ENCODE measurements at places on chromosomes 13 and 19.

DNA sequence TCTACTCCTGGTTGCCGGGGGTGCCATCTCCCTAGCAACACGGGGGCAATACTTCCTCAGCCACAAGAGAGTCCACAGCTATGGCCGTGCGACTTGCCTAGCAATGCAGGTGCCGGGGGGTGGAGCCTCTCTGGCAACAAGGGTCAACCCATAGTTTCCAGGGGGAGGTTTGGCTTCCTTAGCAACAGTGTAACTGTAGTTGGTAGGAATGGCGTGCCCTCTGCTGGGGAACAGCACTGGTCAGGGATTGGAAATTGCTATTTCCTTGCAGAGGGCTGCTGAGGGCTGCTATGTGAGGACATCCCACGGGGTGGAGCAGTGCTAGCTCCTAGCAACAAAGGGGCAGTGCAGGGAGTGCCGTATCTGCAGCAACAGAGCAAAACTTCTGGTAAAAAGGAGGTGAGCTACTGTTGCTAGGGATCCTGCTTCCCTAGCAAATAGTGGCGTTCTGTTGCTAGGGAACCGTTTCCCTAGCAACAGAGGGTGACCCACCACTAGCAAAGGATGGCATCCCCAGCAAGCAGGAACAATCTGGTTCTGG is 7.0 kb upstream of the TMC4 start:
- H3K4me1 ChIP-seq: no peaks in the 10 kb centered on the region
- H3K4me3 ChIP-seq: no peak overlapping the region
- peak overlapping the region; percentile 4 for H3K27ac ChIP-seq
- no peaks in the 10 kb centered on the region for H3K27me3 ChIP-seq

DNA sequence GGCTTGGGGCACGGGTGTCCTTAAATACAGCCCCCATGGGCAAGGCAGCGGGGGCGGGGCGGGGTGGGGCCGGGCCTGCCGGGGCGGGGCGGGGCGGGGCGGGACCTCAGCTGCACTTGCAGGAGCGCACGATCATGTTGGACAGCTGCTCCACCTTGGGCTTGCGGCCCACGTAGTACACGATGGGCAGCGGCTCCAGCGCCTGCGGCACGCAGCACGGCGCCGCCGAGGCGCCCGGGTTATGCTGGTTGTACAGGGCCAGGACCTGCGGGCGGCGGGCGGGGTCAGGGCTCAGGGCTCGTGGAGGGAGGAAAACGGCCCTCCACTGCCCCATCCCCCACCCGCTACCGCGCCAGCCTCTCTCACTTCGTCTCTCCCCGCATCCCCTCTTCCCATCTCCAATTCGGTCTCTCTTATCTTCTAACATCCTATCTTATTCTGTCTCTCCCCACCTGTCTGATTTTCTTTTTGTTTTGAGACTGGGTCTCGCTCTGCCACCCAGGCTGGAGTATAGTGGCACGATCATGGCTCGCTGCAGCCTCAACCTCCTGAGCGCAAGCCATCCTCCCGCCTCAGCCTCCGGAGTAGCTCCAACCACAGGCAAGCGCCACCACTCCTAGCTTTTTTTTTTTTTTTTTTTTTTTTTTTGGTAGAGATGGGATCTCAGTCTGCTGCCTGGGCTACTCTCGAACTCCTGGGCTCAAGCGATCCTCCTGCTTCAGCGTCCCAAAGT is 21.1 kb downstream of the CCDC97 start:
- no peaks in the 10 kb centered on the region for H3K27me3 ChIP-seq
- no peak for DNase-seq
- H3K4me1 ChIP-seq: peaks cover 6% of the 10 kb centered on the region
- H3K27ac ChIP-seq: no peak overlapping the region
- no peaks in the 10 kb centered on the region for H3K36me3 ChIP-seq

DNA sequence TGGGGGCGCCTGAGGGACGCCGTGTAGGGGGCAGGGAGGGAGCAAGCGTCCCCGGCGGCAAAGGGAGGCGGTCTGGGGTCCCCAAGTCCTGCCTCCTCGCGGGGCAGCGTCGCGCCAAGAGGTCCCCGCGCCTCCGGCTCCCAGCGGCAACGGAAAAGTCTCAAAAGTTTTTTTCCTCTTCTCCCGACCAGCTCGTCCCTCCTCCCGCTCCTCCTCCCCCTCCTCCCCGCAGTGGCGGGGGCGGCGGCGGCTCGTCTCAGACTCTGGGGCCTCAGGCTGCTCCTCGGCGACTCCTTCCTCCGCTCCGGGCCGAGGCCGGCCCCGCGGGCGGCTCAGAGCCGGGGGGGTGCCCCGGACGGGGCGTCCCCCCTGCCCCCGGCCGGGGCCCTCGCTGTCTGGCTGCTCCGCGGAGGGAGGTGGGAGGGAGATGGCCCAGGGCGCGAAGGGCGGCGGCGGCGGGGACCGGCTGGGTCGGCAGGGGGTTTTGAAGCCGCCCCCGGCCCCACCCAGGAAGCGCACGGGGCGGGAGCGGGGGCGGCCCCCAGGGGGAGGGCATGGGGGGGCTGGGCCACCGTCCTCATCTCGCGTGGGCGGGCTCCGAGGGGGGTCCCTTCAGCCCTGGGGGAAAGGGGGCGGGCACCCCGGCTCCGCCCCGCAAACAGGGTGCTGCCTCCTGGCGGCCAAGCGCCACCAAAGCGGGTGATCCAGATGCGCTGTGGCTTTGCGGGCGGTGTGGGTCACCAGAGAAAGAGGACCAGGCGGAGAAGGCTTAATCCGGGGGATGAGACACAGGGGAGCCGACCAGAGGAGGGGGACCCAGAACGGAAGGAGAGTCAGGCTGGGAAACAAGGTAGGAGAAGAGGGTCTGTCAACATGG is at the start of gene TGFB1:
Gene TGFB1 (minus strand): TSS at position 457 of the 877 bp plus-strand sequence. CDS start 878 bp downstream, outside the sequence.
- H3K27me3 ChIP-seq: no peaks in the 10 kb centered on the region
- peak; percentile 77 for DNase-seq
- H3K4me1 ChIP-seq: no peaks in the 10 kb centered on the region

- H3K27ac ChIP-seq: no peak overlapping the region
- H3K36me3 ChIP-seq: peaks cover 13% of the 10 kb centered on the region
- no peak overlapping the region for H3K4me3 ChIP-seq
- H3K27me3 ChIP-seq: no peaks in the 10 kb centered on the region
These were observed 57.6 kb downstream of the RCBTB2 start for GRCh38 chr13:48475230-48475629.

DNA sequence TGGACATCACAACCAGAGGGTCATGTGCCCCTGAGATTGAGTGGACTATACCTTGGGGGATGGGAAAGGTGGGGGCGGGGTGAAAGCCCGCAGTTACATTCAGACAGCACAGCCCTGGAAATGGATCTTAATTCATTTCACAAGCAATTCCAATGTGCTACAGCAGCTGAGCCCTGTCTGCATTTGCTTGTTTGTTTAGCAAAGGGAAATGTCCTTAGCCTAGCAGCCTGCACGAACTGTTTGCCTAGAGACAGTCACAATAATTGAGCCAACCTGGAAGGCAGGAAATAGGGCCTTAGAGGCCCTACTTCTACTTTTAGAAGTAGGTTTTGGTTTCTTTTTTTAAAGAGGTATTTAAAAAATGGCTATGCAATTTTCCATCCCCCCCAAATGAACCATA is 177.3 kb upstream of the KL start:
- no peak overlapping the region for H3K4me3 ChIP-seq
- H3K27me3 ChIP-seq: no peaks in the 10 kb centered on the region
- H3K4me1 ChIP-seq: no peaks in the 10 kb centered on the region
- DNase-seq: peak; percentile 33

DNA sequence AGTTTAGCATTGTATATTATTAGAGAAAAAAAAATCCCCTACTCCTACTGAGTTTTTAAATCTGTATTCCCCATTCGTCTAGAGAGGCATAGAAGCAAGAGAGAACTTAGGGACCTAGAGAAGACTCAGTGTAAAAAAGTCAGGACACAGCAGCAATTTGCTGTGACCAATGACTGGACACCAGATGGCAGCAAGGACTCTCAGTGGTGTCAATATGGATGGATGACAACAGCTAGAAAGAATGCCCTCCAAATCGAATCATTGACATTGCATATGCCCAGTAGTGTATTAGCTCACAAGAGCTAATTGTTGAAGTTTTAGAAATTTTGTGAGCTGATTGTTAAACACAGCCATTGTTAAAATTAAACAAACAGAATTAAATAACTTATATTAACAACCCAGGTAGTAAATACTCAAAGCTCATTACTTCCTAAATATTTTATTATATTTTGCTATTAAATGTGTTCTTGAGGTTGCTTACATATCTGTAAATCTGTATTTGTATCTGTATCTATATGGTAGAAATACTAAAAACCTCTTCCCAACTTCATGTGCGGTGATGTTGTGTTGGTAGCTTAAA is 43.9 kb downstream of the SIAH3 start:
- H3K4me3 ChIP-seq: no peak overlapping the region
- no peaks in the 10 kb centered on the region for H3K36me3 ChIP-seq
- peaks cover 12% of the 10 kb centered on the region for H3K4me1 ChIP-seq
- DNase-seq: peak; percentile 56
- H3K27ac ChIP-seq: no peak overlapping the region

DNA sequence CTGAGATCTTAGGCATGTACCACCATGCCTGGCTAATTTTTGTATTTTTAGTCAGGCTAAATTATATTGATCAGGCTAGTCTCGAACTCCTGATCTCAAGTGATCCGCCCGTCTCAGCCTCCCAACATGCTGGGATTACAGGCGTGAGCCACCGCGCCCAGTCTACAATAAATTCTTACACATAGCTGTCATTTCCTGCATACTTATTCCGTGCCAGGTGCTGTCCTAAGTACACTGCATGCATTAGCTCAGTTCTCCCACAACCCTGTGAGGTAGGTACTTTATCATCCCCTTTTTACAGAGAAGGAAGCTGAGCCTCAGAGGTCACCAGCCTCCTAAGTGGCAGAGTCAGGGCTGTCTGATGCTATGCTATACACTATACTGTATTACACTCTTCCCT is 7.2 kb upstream of the RHPN2 start:
- H3K27me3 ChIP-seq: no peaks in the 10 kb centered on the region
- H3K27ac ChIP-seq: no peak overlapping the region
- no peak overlapping the region for H3K4me3 ChIP-seq

DNA sequence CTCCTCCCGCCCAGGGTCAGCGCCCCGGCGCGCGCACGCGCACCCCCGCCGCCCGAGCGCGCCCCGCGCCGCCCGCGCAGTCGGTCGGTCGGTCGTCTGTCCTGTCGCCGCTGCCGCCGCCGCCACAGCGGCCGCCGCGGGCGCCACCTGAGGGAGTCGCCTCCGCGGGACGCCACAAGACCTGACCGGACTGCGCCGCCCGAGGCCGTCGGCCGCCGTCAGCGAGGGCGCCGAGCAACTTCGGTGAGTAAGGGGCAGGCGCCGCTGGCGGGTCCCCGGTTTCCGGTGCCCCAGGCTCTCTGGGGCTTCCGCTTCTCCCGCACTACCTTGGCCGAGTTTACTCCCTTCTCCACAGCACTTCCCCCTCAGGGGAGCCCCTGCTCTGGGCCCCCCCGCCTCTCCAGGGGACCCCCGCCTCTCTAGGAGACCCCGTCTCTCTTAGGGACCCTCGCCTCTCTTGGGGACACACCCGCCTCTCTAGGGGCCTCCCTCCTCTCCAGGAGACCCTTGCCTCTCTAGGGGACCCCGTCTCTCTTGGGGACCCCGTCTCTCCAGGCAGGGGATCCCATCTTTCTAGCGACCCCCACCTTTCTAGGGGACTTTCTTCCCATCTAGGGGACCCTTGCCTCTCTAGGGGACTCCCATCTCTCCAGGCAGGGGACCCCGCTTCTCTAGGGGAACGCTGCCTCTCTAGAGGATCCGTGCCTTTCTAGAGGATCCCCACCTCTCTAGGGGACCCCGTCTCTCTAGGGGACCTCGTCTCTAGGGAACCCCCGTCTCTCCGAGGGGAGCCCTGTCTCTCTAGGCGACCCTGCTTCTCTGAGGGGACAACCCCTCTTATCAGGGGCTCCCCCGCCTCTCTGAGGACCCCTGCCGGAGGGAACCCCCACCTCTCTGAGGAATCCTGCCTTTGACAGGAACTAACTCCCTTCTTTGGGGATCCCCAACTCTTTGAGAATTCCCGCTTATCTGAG is 19.3 kb upstream of the GATAD2A start:
- H3K36me3 ChIP-seq: no peaks in the 10 kb centered on the region
- peaks cover 20% of the 10 kb centered on the region for H3K4me1 ChIP-seq

- no peak for DNase-seq
- H3K4me1 ChIP-seq: no peaks in the 10 kb centered on the region
- no peaks in the 10 kb centered on the region for H3K36me3 ChIP-seq
- no peaks in the 10 kb centered on the region for H3K27me3 ChIP-seq
- H3K4me3 ChIP-seq: no peak overlapping the region
- no peak overlapping the region for H3K27ac ChIP-seq
These were observed 222.1 kb downstream of the MZT1 start for GRCh38 chr13:72505376-72505775.

DNA sequence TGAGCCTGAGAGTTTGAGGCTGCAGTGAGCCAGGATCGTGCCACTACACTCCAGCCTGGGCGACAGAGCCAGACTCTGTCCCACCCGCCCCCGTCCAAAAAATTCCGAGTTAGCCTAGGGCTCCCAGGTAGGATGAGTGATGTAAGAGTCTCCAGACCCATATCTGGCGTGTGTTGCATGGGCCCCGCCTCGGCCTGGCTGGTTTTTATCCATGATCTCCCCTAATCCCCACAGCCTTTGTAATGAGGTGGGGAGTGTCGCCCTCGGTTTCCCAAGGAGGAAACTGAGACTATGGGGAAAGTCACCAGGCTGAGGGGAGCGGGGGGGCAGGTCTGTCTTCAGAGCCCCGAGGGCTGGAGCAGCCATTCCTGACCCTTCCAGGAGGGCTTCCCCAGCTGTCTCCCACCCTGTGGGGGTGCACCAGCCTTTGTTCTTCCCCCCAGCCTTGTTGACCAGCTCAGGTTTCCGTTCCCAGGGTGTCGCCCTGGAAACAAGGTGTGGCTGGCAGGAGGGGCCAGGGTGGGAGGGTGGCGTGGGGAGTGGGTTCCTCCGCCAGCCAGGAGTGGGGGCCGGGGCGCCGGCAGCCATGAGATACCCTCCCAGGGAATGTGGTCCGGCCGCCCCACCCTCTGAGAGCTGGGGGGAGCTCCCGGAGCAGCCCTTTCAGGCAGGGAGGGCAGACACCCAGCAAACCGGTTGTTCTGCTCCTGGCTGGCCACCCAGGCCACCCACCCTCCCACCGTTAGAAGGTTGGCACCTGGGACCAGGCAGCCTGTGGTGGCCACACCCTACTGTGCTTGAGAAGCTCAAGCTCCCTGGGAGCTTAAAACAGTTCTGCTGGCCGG is 11.5 kb downstream of the MYH14 start:
- no peak for DNase-seq
- H3K36me3 ChIP-seq: no peaks in the 10 kb centered on the region
- no peak overlapping the region for H3K4me3 ChIP-seq
- no peaks in the 10 kb centered on the region for H3K27me3 ChIP-seq
- no peaks in the 10 kb centered on the region for H3K4me1 ChIP-seq

DNA sequence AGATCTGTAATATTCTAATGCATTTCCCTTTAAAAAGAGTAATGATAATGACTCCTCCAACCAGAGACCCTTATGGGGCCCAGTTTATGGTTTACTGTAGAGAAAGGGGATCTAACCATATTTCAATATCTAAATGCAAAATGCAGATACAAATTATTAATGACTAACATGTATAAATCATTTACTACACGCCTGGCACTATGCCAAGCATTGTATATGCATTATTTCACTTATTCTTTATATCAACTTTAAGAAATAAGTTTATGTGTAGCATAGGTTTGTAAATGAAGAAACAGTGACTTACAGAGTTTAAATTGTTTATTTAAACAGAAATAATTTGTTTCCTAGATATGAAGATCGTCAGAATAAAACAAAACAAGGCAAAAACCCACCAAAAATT is 86.2 kb upstream of the SCEL start:
- H3K36me3 ChIP-seq: no peaks in the 10 kb centered on the region
- no peak overlapping the region for H3K4me3 ChIP-seq
- no peak for DNase-seq
- H3K27me3 ChIP-seq: no peaks in the 10 kb centered on the region
- H3K27ac ChIP-seq: no peak overlapping the region
- no peaks in the 10 kb centered on the region for H3K4me1 ChIP-seq

Data from cardiac muscle cell (in vitro differentiated cells and primary cell).